A549 (cell line): ENCODE measurements at places on chromosomes 11 and 22.

GRCh38 chr11:43937434-43938411, 4.7 kb upstream of the C11orf96 start:
- peak; percentile 62 for DNase-seq

GRCh38 chr11:1826552-1827094, 8.2 kb upstream of the SYT8 start:
- DNase-seq: peak; percentile 72

- DNase-seq: no peak
These were observed 5.5 kb downstream of the ACRV1 start for GRCh38 chr11:125675196-125675595.

- peak; percentile 29 for DNase-seq
These were observed 47.8 kb downstream of the C2CD3 start for GRCh38 chr11:74123008-74123448.

- DNase-seq: no peak
These were observed 103.3 kb downstream of the FAM76B start for GRCh38 chr11:95686265-95686664.

GRCh38 chr11:60085909-60086308, 2.6 kb upstream of the MS4A2 start:
- no peak for DNase-seq

GRCh38 chr22:41178425-41178975, 26.6 kb upstream of the L3MBTL2 start:
- no peak for DNase-seq

DNA sequence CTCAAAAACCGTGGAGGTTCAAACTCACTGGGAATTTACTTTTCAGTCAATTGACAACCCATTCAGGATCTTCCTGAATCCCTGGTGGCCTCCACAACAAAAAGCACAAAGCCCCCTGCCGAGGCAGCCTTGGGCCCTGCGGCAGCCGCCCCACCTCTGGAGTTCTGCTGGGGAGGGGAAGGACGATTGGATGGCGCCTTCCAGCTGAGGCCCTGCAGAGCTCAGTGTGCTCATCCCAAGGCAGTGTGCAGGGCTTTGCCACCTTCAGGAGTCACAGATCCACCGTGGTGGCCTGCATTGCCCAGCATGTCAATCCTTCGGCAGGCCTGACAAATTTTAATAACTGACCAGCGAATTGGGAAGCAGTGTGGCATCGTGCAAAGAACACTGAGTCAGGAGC, 7.4 kb downstream of the ZFTA start:
- no peak for DNase-seq

DNA sequence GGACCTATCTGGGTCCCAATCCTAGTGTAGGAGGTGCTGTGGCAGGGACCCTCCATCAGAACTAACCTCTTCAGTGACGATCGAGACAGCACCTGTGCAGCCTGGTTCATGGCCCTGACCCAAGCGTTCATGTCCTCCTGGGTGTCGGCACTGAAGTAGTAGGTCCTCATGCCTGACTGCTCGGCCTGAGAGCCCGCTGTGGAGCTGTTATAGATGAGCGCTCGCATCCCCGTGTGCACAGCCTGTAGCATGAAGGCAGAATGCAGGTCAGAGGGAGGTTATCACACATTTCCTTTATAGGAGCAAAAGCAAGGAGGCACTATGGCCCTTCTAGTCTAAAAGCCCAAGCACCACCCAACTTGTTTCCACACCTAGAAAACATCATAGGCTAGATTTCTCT, 103.0 kb downstream of the C11orf58 start:
- no peak for DNase-seq

- no peak for DNase-seq
These were observed 12.2 kb upstream of the LYVE1 start for GRCh38 chr11:10580623-10581022.

DNA sequence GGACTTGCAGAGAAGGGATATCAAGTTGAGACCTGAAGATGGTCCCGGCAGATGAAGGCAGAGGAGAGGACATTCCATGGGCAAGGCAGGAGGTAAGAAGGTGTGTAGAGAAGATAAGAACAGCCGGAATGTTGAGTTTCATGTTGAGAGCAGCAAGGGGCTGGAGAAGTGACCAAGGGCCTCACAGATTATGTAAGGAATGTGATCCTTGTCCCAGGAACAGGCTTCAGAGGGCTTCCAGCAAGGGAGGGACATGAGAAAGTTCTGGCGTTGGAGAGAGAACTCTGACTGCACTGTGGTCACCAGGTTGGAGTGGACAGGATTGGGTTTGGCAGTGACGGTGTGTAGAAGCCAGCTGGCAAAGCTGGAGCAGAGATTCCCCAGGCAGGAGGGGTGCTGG, 27.6 kb upstream of the PPFIA1 start:
- no peak for DNase-seq

GRCh38 chr11:3616721-3617460, 24.9 kb downstream of the ART5 start:
- no peak for DNase-seq

GRCh38 chr11:69866648-69867047, 47.4 kb upstream of the FGF3 start:
- no peak for DNase-seq

DNA sequence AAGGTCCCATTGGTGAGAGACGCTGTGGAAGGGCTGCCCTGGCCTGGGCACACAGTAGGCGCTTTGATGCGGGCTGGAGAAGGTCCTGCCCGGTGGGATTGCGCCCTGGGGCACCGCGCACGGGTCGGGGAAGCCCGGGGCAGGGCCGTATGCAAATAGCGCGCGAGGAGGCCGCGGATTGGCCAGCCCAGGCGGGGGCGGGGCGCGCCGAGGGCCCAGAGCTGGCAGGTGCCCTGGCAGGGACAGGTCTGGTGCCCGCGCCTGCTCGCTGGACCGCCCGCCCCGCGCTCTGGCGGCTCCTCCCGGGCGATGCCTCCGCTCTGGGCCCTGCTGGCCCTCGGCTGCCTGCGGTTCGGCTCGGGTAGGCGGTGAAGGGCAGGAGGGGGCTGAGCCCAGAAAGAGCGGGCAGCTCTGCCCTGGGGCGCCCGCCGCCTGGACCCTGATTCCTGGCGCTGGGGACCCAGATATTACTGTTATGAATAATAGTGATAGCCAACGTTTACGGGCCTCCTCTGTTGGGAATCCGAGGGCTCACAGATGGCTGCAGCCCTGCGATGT, at the start of gene UPK3A:
UPK3A (plus strand) TSS at position 245 of the 558 bp plus-strand sequence; CDS start at position 310, 65 bp downstream.
- DNase-seq: no peak

GRCh38 chr22:19357270-19358105, 66.0 kb upstream of the CLTCL1 start:
- DNase-seq: no peak

GRCh38 chr11:34243600-34244464, 114.0 kb downstream of the ABTB2 start:
- DNase-seq: peak; percentile 94

DNA sequence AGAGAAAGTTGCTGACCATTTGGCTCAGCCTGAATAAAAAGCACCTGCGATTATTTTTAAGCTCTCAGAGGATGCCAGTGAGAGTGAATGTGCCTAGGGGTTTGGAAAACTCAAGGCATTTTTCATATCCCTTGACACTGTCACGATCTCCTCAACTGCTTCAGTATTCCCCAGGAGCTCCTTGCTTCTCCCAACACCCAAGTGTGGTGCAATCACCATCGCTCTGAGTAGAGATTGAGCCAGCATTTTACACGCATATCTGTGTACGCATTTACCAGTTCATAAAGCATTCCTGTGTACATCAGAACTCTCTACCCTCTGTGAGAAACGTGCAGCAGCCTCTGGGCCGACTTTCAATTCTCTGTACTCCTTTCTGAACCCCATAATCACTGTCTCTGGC, 1.3 kb downstream of the SRRD start:
- no peak for DNase-seq

- DNase-seq: no peak
These were observed 20.1 kb upstream of the HIPK3 start for GRCh38 chr11:33237039-33237597.

DNA sequence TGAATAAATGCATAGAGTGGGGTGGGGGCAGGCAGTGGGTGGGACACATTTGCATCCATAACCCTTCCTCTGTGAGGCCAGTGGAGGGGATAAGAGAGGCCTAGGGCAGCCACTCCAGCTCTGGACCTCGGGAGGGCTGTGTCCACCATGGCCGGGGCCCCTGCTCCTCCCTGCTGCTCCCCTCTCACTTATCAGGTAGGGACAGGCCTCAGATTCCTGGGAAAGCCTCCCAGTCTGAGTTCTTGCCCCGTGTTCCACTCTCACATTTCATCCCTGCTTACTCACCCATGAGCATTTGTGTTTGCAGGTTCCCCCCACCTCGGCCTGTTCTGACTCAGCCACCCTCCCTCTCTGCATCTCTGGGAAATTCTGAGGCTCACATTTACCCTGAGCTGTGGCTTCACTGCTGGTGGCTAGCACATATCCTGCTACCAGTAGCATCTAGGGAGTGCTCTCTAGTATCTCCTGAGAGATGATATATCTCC, 128.7 kb upstream of the TOP3B start:
- DNase-seq: peak; percentile 15

GRCh38 chr22:42676059-42676607, 26.9 kb upstream of the CYB5R3 start:
- DNase-seq: no peak

GRCh38 chr11:12182676-12183541, 72.5 kb downstream of the MICAL2 start:
- peak; percentile 64 for DNase-seq

- no peak for DNase-seq
These were observed 7.9 kb downstream of the TIGD3 start for GRCh38 chr11:65362320-65362931.

- DNase-seq: no peak
These were observed 496.4 kb downstream of the NTM start for GRCh38 chr11:131866535-131867400.

- DNase-seq: no peak
These were observed 4.7 kb upstream of the APOL2 start for GRCh38 chr22:36243986-36244385.

GRCh38 chr11:123483058-123483457, 53.0 kb downstream of the GRAMD1B start:
- DNase-seq: peak; percentile 22

DNA sequence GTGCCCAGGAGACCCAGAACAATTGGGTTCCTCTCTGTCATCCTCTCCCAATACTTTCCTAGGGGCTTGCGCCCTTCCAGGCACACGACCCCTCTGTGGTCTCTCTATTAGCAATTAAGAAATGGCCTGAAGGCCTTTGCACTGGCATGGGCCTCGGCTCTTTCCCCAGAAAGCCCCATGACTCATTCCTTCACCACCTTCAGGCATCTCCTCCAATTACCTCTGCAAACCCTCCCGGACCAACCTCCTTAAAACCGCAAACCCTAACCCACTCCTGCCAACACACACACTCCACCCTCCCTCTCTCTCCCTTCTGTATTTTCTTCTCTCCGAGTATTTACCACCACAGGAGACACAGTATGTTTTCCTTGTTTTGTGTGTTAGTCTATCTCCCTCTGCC, 36.7 kb downstream of the LARGE1 start:
- no peak for DNase-seq

DNA sequence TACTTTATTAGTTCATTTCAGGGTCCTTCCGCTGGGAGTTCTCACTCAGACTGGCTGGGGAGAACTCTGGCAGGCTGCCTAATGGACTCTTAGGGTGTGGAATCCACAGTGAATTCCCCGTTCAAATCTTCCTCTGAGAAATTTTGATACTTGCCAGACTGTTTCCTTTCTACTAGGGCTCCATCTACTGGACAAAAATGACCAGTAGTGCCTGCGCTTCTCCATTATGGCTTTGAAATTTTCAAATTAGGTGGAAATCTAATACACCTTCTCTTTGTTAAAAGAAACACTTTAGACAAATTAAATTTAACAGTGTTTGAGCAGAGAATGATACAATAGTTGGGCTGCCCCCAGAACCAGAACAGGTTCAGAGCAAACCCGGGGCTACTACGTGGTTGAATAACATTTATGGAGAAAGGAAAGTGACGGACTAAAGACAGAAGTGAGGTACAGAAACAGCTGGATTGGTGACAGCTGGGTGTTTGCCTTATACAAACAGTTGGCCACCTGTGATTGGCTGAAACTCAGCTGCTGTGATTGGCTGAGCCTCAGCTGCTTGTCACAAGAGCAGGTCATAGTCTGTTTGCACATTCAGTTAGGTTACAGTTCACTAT, 52.9 kb upstream of the FDX1 start:
- DNase-seq: peak; percentile 87

- no peak for DNase-seq
These were observed 59.4 kb downstream of the PPFIBP2 start for GRCh38 chr11:7573193-7573557.

DNA sequence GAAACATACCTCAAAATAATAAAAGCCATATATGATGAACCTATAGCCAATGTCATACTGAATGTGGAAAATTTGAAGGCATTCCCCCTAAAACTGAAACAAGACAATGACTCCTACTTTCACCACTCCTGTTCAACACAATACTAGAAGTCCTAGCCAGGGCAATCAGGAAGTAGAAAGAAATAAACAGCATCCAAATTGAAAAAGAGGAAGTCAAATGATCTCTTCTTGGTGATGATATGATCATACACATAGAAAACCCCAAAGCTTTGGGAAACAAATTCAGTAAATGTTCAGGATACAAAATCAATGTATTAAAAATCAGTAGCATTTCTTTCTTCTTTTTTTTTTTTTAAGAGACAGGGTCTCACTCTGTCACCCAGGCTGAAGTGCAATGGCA, 109.9 kb downstream of the DLG2 start:
- DNase-seq: no peak

DNA sequence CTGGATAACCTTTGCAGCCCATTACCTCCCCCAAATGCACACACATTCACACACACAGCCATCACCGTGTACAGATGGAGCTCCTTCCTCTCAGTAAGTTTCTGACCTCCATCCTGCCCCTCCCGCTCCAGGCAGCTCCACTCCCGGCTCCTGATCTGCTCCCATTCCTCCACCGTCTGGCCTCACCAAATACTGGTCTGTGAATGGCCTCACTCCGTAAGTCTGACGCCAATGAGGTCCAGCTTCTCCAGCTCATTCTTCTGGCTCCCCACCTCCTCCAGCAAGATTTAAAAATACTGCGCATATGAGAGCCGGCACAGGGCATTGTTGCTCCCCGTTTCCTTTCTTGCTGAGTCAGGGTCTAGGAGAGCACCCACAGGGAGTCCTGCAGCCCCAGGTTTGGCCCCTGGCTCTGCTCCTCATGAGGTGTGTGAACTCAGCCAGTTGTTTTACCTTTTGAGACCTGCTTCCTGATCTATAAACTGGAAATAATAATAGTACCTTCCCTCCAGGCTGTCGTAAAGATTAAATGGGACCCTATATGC, 14.0 kb upstream of the TUB start:
- no peak for DNase-seq

GRCh38 chr22:20636075-20636812, 128.8 kb downstream of the MED15 start:
- no peak for DNase-seq

DNA sequence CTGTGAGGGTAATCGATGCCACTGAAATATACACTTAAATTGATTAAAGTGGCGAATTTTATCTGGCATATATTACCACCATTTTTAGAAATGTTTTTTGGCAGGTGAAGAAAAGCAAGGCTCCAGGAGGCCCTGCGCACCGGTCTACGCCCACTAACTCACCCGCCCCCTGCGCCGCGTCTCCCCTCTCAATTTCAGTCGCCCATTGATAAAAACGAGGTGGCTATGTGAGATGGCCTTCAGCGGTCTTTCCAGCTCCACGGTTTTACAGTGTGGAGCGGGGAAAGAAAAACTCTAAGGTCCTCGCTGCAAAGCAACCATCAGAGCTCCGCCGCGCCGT, 602 bp upstream of the AQP11 start:
- DNase-seq: no peak
